Stimulated activated CD4-positive, alpha-beta T cell treated with anti-CD3 and anti-CD28 coated beads, Interleukin-15, amount 100 ng/mL, for 48 hours (primary cell): ENCODE measurements at places on chromosomes 5 and 9.

DNA sequence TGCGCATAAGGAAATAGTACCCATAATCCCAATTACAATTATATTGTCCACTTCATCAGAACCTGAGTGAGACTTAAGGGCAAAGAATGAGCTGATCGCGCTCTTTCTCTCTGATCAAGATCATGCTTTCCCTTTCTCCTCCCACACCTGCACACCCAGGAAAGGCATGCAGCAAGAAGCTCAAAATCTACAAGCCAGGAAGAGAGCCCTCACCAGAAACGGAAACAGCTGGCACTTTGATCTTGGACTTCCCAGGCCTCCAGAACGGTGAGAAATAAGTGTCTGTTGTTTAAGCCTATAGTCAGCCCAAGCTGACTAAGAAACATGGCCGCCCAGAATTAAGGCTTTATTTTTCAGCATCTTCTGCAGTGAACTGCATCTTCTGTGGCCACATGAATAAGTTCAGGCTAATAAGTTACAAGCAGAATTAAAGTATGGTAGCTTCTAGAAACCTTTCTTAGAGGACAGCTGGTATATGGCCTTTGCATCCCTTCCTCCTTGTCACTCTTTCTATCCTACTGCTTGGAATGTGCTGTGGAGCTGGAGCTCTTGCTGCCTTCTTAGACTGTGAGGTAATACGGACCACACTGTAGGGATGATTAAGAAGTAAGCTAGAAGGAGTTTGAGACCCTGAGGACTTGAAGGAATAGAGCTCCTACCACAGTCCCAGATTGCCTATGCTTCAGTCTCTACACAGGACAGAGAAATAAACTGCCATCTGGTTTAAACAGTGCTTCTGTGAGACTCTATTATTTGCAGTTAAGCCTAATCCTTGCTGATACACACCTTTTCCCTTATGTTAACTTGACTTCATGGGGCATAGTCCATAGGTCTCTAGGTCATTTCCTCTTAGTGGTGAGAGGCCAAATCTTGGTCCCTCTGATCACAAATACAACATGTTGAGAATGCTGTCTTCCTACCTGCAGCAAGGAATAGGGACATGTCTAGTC is 17.2 kb downstream of the OR2S2 start:
- DNase-seq: no peak

DNA sequence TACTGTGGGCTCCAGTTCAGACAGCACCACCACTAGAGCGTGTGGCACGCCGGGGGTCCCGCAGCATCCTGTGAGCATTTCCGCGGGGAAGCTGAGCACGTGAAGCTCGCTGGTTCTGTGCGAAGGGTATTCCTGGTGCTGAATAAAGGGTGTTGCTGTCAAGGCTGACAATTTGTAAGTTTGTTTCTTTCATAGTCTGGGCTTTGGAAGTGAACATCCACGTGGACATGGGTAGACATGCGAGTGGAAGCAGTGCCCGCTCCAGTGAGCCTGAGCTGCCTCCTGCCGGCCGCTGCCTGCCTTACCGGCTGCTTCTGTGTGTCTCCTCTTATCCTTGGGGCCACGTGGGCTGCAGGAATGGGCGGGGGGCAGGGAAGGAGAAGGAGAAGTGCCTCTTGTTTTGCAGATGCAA is 14.7 kb downstream of the NDUFS6 start:
- no peak for DNase-seq

GRCh38 chr5:142769793-142770649 is at the start of gene ARHGAP26:
Gene ARHGAP26, plus strand, starts transcription at chr5:142770377. Its CDS starts 385 bp downstream, at chr5:142770762.
- DNase-seq: peak; percentile 90

GRCh38 chr5:100706776-100707175 is 171.6 kb downstream of the FAM174A start:
- DNase-seq: no peak

DNA sequence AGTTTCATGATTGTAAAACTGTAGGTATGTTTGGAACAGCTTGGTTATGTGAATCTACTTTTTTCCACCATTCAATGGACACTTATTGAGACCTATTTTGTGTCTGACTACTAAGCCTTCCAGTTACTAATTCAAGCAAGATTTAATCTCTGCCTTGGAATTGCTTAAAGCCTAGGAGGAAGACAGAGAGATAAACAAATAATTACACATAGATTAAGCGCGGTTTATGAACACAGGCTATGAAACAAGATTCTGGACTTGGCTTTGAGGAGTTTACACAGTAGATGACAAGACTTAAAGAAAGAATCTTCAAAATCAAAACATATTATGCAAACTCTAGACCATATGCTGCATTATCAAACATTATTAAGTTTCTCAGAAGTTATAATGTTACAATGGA is 340.4 kb downstream of the RASEF start:
- no peak for DNase-seq

DNA sequence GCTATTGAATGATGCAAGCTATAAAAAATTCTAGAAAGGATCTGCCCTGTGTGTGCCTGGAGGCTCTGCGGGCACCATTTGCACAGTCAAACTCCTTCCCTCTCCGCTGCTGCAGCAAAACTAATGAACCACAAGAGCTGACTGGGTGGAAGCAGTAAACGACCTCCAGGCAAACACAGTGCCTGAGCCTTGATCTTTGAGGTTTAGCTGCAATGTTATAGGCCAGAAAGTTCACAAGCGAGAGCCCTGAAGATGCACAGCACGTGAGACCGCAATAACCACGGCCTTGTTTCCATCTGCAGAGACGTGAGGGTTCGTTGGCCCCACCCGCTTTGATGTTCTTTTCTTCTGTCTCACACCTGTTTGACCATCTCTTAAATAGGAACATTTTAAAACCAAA is 69.2 kb upstream of the S1PR3 start:
- peak; percentile 20 for DNase-seq

DNA sequence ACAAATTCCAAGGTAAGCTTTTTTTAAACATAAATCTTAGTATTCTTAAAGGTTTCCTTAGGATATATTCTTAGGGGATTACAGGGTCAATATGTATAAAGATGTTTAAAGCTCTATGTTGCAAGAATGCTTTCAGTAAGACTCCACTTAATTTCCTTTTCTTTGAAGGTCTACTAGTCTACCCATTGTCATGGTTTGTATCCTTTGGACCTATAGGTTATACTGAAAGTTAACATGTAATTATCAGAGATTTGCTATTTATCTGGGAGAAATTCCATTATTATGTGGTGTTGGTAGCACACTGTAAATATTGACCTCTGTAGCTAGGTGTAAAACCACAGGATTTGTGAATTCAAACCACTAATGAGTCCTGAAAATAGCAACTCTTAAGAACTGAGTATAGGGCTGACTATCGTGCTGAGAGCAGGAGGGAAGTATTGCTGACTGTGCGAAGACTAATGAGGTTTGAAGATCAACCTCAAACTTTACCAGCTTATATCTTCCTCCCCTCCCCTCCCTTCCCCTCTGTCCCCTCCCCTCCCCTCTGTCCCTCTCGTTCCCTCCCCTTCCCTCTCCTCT is 85.6 kb downstream of the GADD45G start:
- no peak for DNase-seq

DNA sequence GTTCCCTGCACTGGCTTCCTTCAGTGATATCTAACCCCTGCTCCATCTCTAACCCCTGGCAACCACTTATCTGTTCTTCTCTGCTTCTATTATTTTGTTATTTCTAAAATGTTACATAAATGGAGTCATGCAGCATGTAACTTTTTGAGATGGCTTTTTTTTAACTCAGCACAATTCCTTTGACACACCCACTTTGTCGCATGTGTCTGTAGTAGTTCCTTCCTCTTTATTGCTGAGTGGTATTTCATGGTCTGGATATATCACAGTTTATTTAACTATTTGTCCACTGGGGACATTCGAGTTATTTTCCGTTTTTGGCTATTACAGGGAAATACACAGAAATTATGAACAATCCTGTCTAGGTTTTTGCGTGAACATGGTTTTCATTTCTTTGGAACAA is 200.2 kb downstream of the TRIO start:
- DNase-seq: no peak

DNA sequence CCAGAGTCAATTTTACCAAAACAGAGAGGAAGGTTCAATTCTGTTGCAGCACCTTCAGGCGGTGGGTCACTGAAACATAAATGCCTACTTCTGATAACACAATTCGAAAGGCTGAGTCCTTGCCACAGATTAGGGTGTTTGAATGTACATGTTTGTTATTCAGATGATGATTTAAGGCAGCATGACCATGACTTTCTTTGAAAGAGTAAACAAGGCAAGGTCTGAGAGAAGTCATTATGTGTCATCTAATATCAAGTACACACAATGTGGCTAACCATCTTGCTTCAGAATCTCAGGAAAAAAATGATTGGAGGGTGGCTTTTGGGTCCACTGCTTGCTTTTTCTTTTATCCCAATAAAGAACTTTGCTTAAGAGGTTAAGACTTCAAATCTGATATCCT is 457.5 kb downstream of the TAF11L14 start:
- DNase-seq: no peak

- no peak for DNase-seq
Measured at GRCh38 chr5:143837306-143837848, 25.4 kb downstream of the HMHB1 start.
